ENCODE measurements at places on chromosomes 2 and 18.

DNA sequence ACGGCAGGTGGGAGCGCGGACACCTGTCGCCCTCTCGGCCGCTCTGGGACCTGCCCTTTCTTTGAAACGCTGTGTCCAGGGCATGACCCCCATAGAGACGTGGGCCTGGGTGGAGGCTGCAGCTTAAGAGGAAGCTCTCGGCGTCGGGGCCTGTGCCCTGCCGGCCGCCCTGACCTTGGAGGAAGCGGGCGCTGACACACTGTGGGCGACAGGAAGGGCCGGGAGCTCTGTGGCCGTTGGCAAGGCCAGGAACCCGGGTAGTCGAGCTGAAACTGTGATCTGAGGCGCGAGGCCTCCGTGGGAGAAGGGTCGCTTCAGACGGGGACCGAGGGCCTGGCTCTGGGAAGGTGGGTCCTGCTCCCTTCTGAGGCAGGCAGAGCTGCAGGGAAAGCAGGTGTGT is 28.2 kb downstream of the KCNG2 start:
- no peak for DNase-seq

DNA sequence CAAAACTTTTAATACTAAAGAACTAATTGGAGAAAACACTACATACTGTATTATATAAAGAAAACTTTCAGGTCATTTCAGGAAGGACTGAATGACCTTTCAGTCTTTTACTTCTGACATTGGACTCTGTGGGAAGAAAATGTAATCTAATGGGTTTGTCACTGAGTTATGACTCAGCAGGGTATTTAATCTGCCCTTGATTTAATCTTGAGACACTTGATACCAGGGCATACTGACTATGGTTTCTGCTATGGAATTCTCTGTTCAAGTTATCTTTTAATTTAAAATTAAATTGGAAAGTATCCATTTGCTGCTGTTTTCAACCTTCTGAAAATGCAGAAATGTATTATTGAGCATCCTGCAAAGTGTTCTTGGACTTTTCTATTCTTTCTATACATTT is 354.2 kb upstream of the GALNT5 start:
- no peak for DNase-seq

DNA sequence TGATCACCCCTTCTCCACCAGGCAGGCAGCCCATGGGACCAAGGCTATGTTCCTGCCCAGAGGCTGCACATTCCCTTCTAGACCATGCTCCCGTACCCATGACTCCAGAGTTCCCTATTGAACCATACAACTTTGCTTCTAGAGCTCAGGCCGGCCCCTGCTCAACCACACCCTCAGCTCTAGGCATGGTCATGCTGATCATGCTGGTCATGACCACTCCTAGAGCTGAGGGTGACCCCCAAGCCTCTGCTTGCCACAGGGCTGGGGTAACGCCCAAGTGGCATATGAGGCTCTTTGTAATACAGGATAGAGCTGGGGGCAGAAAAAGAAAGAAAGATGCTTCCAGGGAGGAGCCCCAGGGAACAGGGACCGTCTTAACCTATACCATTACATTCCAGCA is 301.8 kb downstream of the SP3 start:
- no peak for DNase-seq

DNA sequence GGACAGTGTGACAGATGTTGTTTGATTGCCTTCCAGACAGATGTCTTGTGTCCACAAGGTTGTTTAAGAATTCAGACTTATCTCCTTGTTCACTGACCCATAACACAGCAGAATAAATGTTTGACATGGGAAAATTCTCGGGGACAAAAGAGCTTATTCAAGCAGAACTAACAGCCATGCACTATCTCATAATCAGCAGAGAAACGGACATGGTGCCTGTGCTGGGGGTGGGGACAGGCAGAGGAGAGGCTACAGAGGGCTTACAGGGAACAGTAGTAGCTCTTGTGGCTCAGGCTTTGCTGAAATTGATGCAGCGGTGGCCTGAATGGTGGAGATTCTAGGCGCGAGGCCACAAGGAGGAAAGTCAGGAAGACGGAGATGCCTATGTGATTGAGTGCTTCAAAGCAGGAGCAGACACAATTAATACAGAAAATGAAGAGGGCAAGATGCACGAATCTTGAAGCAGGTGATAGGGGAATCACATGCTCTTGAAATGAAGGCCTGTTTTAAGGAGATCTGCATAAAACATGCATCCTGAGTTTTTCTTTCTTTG is 62.0 kb upstream of the CAB39 start:
- no peak for DNase-seq

DNA sequence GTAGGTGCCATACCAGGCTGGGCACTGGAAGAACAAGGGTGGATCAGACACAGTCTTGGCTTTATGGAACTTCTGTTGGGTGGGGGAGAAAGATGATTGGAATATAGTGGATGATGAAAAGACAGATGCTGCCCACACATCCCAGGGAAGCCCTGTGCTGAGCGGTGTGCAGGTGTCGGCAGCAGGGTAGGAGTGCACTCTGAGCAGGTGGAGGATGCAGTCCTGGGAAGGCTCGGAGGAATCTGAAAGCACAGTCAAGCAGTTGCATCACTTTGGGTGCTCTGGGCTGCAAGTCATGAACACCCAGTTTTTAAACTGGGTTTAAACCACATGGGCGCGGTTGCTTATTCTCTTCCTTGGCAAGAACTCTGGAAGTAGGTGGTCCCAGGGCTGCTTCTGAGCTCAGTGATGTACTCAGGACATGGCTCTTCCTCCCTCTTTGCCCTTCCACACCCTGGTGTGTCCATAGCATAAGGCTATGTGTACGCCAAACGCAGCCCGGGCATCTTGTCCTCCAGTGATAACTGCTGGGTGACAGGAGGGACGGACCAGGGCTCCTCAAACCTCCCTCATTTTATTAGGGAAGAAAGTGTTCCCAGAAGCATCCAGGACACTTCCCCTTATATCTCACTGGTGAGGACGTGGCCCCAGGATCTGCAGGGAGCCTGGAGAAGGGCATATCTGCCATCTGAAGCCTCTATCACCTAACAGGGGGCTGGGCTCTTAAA is 84.0 kb downstream of the SH3RF3 start:
- no peak for DNase-seq

DNA sequence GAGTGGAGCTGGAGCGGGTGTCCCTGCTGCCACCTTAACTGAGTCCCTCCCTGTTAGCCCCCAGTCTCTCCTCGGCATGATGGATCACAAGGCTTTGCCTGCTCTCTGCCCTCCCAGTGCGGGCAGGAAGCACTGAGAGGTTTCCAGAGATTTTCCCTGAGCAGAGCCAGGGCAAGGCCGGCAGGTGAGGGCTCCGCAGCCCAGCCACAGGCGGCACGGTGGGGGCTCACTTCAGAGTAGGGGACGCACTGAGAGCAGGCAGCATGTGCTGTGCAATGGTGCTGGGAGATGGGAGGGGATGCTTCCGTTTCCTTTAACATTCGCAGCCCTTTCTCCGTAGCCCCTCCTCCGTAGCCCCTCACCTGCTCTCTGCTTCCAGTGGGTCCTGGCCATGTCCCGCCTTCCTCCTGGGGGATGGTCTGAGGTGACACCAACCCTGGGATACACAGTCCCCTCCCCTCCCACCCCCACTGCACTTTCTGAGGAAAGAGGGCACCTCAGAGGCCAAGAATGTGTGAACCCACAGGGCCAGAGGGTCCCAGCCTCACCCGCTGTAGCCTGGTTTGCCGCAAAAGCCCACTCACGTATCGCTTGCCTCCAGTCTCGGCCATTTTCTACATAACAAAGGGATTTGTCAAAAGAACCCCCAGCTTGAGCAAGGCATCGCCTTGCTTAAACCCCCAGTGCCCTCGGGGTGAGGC is 10.7 kb downstream of the KCNF1 start:
- no peak for DNase-seq

GRCh38 chr2:96869281-96869821 is 529 bp downstream of the SEMA4C start:
- DNase-seq: no peak

DNA sequence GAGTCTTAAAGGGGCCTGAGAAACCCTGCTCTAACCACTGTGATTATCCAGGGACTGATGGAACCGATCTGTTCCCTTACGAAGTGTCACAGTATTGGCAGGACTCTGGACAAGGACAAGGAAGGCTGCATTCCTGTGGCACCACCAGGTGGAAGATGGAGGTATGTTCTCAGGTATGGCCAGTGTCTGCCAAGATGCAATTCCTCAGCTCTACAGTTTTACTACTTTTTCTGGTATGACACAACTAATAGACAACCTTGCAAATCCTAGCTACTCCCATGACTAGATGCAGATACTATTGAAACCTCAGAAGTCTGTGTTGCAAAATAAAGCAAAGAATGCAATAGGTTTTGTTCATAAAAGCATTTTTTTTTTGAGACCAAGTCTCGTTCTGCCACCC is 14.6 kb downstream of the RAB31 start:
- DNase-seq: no peak

DNA sequence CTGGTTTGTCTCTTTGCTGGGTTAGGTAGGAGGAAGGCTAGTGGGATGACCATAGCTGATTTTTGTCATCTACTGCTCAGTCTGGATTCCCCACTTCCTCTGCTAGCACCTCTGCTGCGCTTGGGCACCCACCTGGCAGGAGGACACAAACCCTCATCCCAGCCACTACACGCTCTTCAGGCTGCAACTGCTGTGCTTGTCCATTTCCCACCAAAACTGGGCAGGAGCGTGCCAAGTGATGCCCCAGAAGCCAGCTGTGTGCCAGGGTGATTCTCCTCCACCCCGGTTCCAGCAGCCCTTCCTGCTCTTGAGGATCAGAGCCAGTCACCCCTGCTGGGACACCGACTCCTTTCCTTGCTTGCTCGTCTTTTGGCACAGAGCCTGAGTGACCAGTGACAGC is 15.7 kb upstream of the PER2 start:
- no peak for DNase-seq

DNA sequence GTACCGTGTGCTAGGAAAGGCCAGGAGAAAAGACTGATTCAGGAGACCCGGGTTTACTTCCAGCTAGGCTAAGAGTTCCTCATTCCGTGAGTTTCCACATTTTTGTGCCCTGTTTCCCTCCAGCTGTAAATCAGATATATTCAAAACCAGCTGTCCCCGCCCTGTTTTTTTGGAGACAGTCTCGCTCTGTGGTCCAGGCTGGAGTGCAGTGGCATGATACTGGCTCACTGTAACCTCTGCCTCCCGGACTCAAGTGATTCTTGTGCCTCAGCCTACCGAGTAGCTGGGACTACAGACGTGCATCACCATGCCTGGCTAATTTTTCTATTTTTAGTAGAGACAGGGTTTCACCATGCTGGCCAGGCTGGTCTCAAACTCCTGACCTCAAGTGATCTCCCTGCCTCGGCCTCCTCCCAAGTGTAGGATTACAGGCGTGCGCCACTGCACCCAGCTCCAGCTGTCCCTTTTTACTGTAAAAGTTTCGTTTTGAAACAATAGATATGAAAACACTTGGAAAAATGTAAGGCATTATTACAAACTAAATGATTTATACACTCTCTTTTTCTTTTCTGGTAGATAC is 112.8 kb upstream of the SEC11C start:
- no peak for DNase-seq

DNA sequence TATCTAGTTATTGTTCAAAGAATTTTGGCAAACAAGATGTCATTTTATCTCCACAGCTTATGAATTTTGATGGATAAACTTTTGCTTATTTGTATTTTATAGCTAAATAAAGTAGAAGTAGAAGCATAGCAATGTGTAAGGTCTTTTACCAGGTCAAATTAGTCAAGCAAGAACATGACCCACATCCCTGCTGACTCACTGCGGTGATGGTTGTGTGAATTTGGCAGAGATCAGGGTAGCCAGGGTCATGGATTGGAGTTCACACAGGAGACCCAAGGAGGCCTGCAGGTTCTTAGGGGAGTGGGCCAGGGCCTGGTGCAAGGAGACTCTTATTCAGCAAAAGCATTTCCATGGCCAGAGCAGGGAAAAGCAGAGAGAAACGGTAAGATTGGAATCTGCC is 18.7 kb downstream of the SP140 start:
- DNase-seq: no peak

DNA sequence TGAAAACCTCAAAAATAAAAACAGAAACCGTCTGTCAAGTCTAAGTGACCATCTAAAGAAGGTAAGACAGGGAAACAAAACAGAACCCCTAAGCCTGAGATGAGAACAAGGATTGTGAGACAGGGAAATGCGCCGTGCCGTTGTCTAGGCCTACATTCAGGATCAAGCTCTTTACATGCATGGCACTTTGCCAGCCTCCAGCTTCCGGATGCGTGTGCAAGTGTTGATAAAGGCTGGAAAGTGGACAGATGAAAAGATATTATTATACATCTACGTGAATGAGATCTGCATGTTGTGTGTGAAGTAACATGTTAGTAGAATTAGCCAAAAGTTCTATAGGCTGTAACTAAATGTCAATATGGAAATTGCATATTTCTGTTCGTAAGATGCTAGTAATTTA is 28.6 kb upstream of the TMEM87B start:
- DNase-seq: no peak

- DNase-seq: no peak
Measured at GRCh38 chr2:166417669-166418068, 41.9 kb upstream of the SCN9A start.

DNA sequence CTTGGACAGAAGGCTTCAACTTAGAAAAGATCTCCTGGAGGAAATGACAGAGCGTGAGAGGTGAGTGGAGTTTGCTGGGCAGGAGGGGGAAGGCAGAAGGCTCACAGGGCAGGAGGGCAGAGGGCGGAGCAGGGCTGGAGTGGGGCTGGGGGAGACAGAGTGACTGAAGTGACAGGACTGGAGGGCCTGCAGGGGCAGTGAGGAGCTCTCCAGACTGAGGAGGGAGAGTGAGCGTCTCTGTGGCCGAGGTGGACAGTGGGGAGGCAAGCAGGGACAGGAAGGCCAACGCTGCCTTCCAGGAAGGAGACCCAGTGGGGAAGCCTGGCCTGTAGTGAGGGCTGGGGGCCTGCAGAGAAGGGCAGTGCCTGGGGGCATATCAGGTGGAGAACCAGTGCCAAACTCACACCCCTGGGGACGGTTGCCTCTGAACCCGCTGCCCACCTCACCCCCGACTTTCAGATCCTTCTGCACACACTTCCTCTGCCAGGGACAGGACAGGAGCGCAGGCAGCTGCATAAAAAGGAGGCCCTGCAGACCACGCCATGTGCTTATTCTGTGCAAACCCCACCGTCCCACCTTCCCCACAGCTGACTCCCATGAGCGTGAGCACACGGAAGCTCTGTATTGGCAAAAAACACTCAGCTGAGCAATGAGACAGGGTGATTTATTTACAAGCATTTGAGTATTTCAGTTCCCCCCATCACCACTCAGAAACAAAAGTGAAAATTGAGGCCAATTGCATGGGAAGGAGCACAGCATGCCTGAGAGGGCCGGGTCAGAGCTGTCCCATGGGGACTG is 244.3 kb downstream of the FAM210A start:
- no peak for DNase-seq

DNA sequence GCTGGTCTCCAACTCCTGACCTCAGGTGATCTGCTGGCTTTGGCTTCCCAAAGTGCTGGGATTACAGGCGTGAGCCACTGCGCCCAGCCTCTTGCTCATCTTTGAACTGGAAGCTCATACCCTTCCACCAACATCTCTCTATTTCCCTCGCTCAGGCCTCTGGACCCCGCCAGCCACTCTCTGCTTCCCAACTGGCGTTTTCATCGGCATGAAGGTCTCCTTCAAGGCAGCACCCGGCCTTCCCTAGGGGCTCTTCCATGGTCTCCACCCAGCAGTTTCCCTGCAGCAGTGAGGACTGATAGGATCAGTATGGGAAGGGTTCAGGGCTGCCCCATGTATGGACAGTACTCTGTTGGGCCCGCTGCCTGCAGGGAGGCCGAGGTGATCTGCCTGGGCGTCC is 65.8 kb upstream of the HS6ST1 start:
- DNase-seq: no peak

- DNase-seq: no peak
Measured at GRCh38 chr2:176501617-176502016, 232.4 kb downstream of the MTX2 start.

- no peak for DNase-seq
Measured at GRCh38 chr2:20189299-20189931, 35.5 kb downstream of the SDC1 start.

Measured in cerebellum (tissue), 4 donors.